ENCODE measurements at places on chromosomes 2 and 18. TPM values are rescaled to one million over a fixed set of nuclear protein-coding genes. Genes with fewer than 3 reads are reported as not detected.

Gene HNMT
- 15.7 TPM for total RNA-seq

Gene CGREF1
- 6.6 TPM for total RNA-seq

Gene CFAP53
- 48.6 TPM for total RNA-seq

Gene SNORC
- 14.5 TPM for total RNA-seq

Gene PIEZO2
- 3.0 TPM for total RNA-seq

Gene MEP1B
- 0.19 TPM for total RNA-seq

Gene CNGA3
- 0.63 TPM for total RNA-seq

Gene OR6B2
- total RNA-seq = not detected

Gene NPC1
- total RNA-seq = 66.8 TPM

Gene KCNJ3
- total RNA-seq = 1.7 TPM

DNA sequence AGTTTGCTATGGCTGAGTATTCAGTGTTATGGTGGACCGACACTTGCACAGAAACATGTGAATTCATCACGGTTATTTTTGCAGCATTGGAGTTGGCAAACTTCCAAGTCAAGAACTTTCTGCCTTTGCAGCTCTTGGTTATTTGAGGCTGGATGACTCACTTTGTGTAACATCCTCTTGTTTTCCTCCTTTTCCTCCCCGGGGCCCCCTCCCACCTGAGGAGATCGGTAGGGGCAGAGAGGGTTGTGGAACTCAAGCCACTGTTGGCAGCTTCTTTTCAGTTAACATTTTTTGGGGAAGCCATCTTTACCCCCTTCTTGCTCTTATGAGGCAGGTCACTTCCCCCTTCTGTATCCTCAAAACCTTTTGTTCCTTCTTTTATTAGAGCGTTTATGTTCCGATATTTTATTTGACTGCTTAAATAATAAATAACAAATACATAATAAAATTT is 48.6 kb downstream of the DDX1 start:
- H3K4me3 ChIP-seq = no peak overlapping the region
- no peaks in the 10 kb centered on the region for H3K27me3 ChIP-seq
- no peak overlapping the region for H3K27ac ChIP-seq
- H3K36me3 ChIP-seq = no peaks in the 10 kb centered on the region
- no peaks in the 10 kb centered on the region for H3K4me1 ChIP-seq

DNA sequence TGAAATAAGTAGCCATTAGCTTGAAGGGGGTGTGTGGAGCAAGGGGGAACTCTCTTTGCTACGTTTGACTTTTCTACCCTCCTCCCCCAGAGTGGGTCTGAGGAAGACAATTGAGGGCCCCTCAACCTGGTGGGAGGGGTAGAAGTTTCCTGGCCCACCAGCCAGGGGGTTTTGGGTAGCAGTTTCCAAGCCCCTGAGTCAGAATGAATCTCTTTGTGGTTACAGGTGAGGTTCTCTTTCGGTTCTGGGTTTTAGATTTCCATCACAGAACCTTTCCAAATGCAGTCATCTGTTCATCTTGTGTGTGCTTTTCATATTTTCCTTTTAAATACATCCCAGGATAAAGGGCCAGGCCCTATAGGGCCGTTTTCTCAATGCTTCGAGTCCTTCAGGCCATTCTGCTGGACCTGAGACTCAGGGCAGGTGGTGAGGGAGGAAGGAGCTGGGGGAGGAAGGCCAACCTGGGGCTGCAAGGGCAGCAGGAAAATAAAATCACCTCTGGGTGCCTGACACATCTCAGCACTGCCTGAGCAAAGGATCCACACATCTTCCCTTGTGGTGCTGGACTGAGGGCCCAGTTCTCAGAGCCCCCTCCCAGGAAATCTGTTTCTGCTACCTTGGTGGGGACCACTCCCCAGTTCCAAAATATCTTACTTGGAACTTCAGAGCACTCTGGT is 4.7 kb downstream of the LBH start:
- no peak overlapping the region for H3K4me3 ChIP-seq
- no peaks in the 10 kb centered on the region for H3K27me3 ChIP-seq

DNA sequence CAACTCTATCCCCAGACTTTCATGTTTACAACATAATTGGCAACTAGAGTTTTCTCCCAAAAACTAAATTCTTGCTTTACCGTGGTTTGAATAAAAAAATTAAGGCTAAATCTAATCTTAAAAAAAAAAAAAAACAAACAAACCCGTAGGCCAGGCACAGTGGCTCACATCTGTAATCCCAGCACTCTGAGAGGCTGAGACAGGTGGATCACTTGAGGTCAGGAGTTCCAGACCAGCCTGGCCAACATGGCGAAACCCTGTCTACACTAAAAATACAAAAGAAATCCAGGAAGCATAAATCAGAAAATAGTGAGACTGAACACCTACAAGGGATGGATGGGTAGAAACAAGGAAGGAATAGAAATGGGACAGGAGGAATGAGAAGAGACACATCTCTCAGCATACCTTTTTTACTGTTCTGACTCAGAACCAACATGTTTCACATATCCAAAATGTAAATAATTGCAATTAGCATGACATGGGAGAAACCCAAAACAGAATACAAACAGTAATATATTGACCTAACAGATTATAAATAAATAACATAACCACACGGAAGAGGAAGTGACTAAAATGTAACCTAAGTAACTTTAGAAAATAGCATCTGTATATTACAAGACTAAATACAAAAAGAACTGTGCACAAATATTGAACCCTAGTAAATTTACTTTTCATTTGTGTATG is 17.5 kb downstream of the MGAT4A start:
- H3K27me3 ChIP-seq = no peaks in the 10 kb centered on the region
- no peaks in the 10 kb centered on the region for H3K36me3 ChIP-seq
- H3K4me1 ChIP-seq = peaks cover 14% of the 10 kb centered on the region
- no peak overlapping the region for H3K27ac ChIP-seq
- DNase-seq = no peak

DNA sequence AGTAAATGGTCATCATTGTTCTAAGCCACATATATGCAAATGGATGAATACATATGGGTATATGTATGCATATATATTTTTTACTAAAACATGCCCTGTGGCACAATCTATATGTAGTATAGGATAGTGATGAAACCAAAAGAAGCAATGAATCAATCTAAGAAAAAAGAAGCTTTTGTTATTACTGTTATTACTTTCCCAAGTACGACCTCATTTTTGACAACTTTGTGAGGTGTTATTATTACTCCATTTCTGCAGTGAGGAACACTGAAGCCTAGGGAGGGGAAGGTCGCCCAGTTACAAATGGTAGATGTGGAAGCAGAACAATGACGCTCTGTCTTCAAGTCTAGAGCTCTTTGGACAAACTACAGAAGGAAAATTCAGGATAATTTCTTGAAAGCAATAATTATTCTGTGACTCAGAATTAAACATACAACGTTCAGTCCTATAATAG is 38.3 kb downstream of the STAT4 start:
- H3K4me3 ChIP-seq = no peak overlapping the region
- no peak overlapping the region for H3K27ac ChIP-seq
- DNase-seq = no peak
- H3K27me3 ChIP-seq = no peaks in the 10 kb centered on the region
- H3K4me1 ChIP-seq = no peaks in the 10 kb centered on the region

- no peaks in the 10 kb centered on the region for H3K27me3 ChIP-seq
- H3K27ac ChIP-seq = peak overlapping the region; percentile 26
- no peak overlapping the region for H3K4me3 ChIP-seq
- no peak for DNase-seq
- no peaks in the 10 kb centered on the region for H3K36me3 ChIP-seq
- peaks cover 30% of the 10 kb centered on the region for H3K4me1 ChIP-seq
These were observed 101.2 kb downstream of the SETBP1 start for GRCh38 chr18:44781886-44782285.

- DNase-seq = no peak
- no peaks in the 10 kb centered on the region for H3K4me1 ChIP-seq
- no peaks in the 10 kb centered on the region for H3K27me3 ChIP-seq
- H3K27ac ChIP-seq = no peak overlapping the region
These were observed 24.8 kb downstream of the RUFY4 start for GRCh38 chr2:218093879-218094278.

DNA sequence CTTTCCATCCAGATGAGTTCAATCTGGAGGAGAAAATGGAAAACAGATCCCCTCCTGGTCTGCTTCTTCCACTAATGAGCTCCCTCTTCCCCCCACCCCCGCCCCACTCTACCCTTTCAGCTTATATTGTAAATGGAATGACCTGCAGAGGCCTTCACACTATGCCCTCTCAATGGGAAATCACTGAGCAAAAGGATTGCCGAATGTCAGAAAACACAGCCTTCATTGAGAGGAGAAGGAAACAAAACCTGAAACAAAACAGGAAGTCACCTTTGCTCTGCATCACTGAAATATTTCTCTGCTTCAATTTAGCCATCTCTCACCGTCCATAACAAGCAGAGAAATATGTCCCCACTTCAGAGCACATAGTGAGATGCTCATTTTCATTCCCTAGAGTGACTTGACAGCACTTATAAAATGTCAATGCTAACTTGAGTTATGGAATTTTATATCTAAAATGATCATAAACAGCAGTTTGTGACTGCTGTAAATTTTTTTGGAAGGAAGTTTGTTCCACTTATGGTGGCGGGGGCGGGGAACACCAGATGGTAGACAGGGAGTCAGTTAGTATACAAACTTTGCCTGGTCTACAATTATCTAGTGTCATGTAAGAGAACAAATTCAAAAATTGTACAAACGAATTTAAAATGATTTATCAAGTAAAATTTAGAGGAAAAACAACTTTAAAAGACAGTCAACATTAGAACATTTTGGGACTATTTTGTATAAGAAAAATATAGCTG is 1.8 kb upstream of the FRZB start:
- peaks cover 16% of the 10 kb centered on the region for H3K4me1 ChIP-seq
- no peak for DNase-seq
- no peak overlapping the region for H3K27ac ChIP-seq
- H3K36me3 ChIP-seq = no peaks in the 10 kb centered on the region
- H3K4me3 ChIP-seq = no peak overlapping the region
- H3K27me3 ChIP-seq = no peaks in the 10 kb centered on the region

GRCh38 chr18:41517142-41517541 is 437.9 kb upstream of the PIK3C3 start:
- no peak overlapping the region for H3K27ac ChIP-seq
- no peaks in the 10 kb centered on the region for H3K36me3 ChIP-seq
- H3K27me3 ChIP-seq = no peaks in the 10 kb centered on the region
- no peak for DNase-seq

- no peaks in the 10 kb centered on the region for H3K27me3 ChIP-seq
- peak; percentile 39 for DNase-seq
- no peaks in the 10 kb centered on the region for H3K36me3 ChIP-seq
- H3K27ac ChIP-seq = no peak overlapping the region
These were observed 273.3 kb upstream of the TCF4 start for GRCh38 chr18:55861266-55861665.

DNA sequence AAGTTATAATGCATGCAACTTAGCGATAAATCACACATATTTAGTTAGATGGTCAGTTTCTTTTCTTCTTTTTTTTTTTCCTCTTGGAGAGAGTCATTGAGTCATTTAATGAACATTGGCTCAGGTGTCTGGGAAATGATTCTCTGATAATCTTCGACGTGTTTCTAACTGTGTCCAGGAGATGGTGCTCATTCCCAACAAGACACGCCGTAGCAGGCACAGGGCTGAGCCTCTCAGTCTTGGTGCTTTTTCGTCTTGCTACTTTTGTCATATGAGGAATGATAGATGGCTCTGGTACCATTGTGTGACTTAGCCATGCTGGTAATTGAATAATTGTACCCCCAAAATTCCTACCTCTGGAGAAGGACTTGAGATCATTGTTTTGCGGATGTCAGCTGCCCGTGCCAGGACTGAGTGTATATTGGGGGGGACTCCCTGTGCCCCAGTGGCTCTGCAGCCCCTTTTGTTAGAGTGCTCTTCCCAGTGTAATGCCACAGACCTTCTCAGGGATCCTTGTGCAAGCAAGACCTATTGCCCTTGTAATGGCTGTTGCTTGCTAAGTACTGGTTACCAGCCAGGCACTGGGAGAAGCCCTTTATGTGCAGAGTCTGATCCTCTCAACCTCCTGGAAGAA is 107.6 kb upstream of the CYRIA start:
- H3K4me3 ChIP-seq = no peak overlapping the region
- DNase-seq = peak; percentile 60
- H3K36me3 ChIP-seq = no peaks in the 10 kb centered on the region
- no peaks in the 10 kb centered on the region for H3K27me3 ChIP-seq

GRCh38 chr2:69299772-69300516 is 87.1 kb downstream of the GFPT1 start:
- H3K36me3 ChIP-seq = no peaks in the 10 kb centered on the region
- DNase-seq = no peak
- no peak overlapping the region for H3K27ac ChIP-seq

- DNase-seq = no peak
- no peak overlapping the region for H3K27ac ChIP-seq
- no peak overlapping the region for H3K4me3 ChIP-seq
- no peaks in the 10 kb centered on the region for H3K27me3 ChIP-seq
- no peaks in the 10 kb centered on the region for H3K36me3 ChIP-seq
These were observed 55.6 kb downstream of the FAM117B start for GRCh38 chr2:202690321-202690900.

GRCh38 chr2:78068808-78069207 is 546.6 kb upstream of the LRRTM4 start:
- no peak overlapping the region for H3K27ac ChIP-seq
- no peak for DNase-seq
- no peaks in the 10 kb centered on the region for H3K4me1 ChIP-seq
- no peak overlapping the region for H3K4me3 ChIP-seq
- H3K27me3 ChIP-seq = no peaks in the 10 kb centered on the region

DNA sequence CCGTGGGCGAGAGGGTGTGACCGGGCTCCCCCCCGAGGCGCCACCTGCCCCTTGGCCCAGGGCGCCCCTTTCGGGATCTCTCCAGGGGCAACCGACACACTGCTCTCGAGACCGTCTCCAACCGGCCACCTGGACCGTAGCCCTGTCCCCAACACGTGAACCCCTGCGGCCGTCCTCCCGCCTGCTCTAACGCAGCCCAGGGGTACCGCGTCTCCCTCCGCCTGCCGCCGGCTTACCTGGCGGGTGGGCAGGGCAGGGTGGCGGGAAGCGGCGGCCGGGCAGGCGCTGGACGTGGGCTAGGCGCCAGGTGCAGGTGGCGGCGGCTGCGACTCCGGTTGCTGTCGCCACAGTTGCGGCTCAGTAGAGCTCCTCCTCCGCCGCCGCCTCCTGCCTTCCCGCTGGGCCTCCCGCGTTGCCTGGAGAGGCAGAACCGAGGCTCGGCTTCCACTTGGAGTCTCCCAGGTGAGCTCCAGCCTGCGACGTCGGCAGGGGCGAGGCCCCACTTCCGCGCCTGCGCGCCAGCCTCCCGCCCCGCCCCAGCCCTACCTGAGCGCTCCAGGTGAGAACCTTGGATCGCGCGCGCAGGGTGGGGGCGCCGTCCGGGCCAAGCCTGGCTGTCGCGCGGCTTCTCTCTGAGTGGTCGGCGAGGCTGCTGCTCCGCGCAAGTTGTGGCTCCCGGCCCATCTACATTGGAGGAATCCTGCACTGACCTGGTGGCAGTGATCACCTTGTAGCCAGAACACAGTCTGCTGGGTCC is at the start of gene GALNT3:
TSS of gene GALNT3 (minus strand) at position 469 of the 757 bp plus-strand sequence. CDS start 23,547 bp downstream, outside the sequence.
- H3K4me3 ChIP-seq = peak within 1 kb of the TSS; percentile 44
- no peaks in the 10 kb centered on the region for H3K27me3 ChIP-seq
- peak; percentile 46 for DNase-seq
- no peaks in the 10 kb centered on the region for H3K36me3 ChIP-seq
- H3K4me1 ChIP-seq = no peaks in the 10 kb centered on the region
- H3K27ac ChIP-seq = no peak within 1 kb of the TSS

Measured in testis (tissue), 5 donors.